Vagina (tissue), 2 donors: ENCODE measurements at places on chromosomes 12 and 14.

- H3K27me3 ChIP-seq: no peaks in the 10 kb centered on the region
- H3K4me1 ChIP-seq: no peaks in the 10 kb centered on the region
- no peak overlapping the region for H3K4me3 ChIP-seq
- H3K36me3 ChIP-seq: no peaks in the 10 kb centered on the region
These were observed 349.8 kb downstream of the TMEM121 start for GRCh38 chr14:105876158-105876557.

DNA sequence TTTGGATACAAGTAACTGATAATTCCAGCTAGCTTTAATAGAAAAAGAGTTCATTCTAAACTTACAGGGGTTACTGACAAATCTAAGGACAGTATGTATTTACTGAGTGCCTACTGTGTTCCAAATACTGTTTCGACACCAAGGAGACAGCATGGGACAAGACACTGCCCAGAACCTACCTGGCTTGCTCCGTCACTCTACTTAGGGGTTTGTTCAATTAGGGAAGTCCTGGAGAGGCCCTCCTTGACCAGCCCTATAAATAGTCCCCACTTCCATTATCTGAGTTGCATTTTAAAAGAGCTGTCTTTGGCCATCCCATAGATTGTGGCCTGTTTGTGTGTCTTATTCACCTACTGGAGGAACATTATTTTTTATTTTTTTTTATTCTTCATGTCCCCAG, 129.5 kb upstream of the ATF1 start:
- no peak overlapping the region for H3K4me3 ChIP-seq
- no peaks in the 10 kb centered on the region for H3K36me3 ChIP-seq
- no peak for DNase-seq
- H3K27me3 ChIP-seq: no peaks in the 10 kb centered on the region

DNA sequence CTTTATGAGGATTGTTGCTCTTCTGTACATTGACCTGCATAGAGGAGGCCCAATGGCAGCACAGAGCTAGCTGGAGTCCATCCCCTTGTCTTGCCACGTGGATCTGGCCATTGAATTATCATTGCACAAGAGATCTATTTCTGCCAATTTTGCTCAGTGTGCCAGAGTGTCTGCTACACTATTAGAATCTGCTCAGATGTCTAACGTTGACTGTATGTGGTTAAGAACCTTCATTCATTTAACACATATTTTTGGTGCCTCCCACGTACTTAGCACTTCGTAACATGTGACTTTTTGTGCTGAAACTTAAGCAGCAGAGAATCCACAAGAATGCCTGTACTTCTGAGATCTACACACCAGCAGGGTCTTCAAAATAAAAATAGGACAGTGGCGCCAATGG, 166.0 kb upstream of the VASH1 start:
- H3K4me3 ChIP-seq: no peak overlapping the region
- H3K36me3 ChIP-seq: no peaks in the 10 kb centered on the region
- no peak overlapping the region for H3K27ac ChIP-seq
- no peaks in the 10 kb centered on the region for H3K4me1 ChIP-seq
- DNase-seq: no peak
- H3K27me3 ChIP-seq: no peaks in the 10 kb centered on the region

GRCh38 chr12:67651132-67651695, 2.7 kb downstream of the DYRK2 start:
- H3K27ac ChIP-seq: no peak overlapping the region
- DNase-seq: no peak
- H3K4me3 ChIP-seq: peak overlapping the region; percentile 95
- no peaks in the 10 kb centered on the region for H3K27me3 ChIP-seq

DNA sequence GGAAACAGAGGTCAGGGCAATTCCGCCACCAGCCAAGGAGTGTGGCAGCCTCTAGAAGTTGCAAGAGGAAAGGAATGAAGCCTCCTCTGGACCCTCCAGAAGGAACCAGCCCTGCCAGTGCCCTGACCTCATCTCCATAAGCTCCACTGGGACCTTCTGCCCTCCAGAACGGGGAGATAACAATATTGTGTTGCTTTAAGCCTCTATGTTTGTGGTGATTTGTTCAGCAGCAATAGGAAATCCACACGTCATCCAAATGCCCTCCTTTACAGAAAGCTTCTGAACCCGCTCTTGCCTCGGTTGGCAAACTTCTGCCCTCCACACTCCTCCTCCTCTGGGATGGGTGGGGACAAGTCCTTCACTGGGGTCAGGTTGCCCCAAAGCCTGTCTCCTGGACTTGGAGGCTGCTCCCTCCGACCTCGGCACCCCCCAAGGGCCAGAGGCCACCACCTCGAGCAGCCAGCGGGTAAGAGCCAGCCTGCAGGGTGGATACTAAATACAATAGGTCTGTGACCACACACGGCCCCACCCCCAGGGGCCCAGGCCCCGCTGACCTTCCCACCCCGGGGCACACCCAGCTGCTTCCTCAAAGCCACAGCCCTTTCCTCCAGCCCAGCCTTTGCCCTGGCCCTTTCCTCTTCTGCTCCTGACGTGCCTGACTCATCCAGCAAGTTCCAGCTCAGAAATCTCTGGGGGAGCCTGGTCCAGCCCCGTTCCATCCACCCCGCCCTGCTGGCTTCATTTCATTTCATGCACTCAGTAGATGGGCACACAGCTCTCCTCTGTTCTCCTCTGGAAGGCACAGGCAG, 58.7 kb upstream of the NCOR2 start:
- DNase-seq: peak; percentile 94
- H3K4me3 ChIP-seq: no peak overlapping the region
- H3K27ac ChIP-seq: peak overlapping the region; percentile 88
- no peaks in the 10 kb centered on the region for H3K27me3 ChIP-seq
- no peaks in the 10 kb centered on the region for H3K36me3 ChIP-seq

GRCh38 chr14:96160076-96160912, 44.3 kb upstream of the BDKRB2 start:
- H3K4me1 ChIP-seq: no peaks in the 10 kb centered on the region
- no peaks in the 10 kb centered on the region for H3K36me3 ChIP-seq
- peak; percentile 89 for DNase-seq
- peak overlapping the region; percentile 62 for H3K27ac ChIP-seq

GRCh38 chr14:80164991-80165721, 46.1 kb downstream of the DIO2 start:
- no peaks in the 10 kb centered on the region for H3K36me3 ChIP-seq
- no peak overlapping the region for H3K27ac ChIP-seq
- no peak overlapping the region for H3K4me3 ChIP-seq

GRCh38 chr12:127257366-127257935, 1009.5 kb upstream of the TMEM132C start:
- no peaks in the 10 kb centered on the region for H3K27me3 ChIP-seq
- H3K27ac ChIP-seq: no peak overlapping the region
- no peak overlapping the region for H3K4me3 ChIP-seq
- no peaks in the 10 kb centered on the region for H3K4me1 ChIP-seq
- DNase-seq: no peak
- H3K36me3 ChIP-seq: no peaks in the 10 kb centered on the region
